ENCODE measurements at places on chromosomes 3 and 15. TPM values are rescaled to one million over a fixed set of nuclear protein-coding genes. Genes with fewer than 3 reads are reported as not detected.

Gene ASB14
- total RNA-seq: not detected

Gene FAM43A
- 12.1 TPM for total RNA-seq

Gene SATB1
- total RNA-seq: 24.0 TPM

Gene TRPM1
- total RNA-seq: not detected

Gene ADAMTS9
- 24.6 TPM for total RNA-seq

Gene CCR5
- 0.92 TPM for total RNA-seq

Gene MCF2L2
- 1.1 TPM for total RNA-seq

Gene MESP1
- 0.80 TPM for total RNA-seq
